ENCODE measurements at places on chromosomes 2 and 18.

GRCh38 chr2:72148003-72148836, 558 bp upstream of the CYP26B1 start:
- peak; percentile 32 for DNase-seq

DNA sequence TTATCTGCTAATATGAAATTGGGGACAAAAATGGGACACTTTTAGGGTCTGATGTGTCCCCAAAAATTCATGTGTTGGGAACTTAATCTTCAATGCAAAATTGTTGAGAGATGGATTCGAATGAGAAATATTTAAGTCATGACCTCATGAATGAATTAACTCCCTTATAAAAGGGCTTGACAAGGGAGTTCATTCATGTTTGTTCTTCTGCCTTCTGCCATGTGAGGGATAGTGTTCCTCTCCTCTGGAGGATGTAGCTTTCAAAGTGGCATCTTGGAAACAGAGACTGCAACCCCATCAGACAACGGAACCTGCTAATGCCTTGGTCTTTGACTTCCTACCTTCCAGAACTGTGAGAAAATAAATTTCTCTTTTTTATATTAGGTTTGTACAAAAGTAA, 89.2 kb upstream of the LINC00305 start:
- DNase-seq: no peak

DNA sequence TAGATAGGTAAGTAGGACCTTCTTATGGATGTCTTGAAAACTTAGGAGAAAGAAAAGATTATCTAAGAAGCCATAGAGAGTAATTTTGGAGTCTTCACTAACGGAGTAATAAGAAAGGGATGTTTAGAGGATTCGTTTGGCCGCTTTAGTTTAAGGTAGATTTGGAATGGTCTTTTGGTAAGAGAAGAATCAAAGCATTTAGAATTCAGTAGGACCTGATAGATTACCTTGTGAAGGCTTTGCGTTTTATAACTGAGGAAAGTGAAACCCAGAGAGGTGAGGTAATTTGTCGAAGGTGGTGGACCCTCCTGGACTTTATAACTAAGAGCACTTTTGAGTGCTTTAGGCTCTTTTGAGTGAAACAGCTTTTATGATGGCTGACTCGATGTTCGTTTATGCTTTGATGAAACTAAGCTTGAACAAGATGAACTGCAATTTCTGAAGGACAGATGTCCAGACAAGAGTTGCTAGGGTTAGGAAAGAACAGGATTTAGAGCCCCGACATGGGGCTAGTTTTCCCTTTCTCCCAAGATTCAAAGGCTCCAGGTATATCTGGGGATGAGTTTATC, 1.3 kb downstream of the MYL12B start:
- no peak for DNase-seq

DNA sequence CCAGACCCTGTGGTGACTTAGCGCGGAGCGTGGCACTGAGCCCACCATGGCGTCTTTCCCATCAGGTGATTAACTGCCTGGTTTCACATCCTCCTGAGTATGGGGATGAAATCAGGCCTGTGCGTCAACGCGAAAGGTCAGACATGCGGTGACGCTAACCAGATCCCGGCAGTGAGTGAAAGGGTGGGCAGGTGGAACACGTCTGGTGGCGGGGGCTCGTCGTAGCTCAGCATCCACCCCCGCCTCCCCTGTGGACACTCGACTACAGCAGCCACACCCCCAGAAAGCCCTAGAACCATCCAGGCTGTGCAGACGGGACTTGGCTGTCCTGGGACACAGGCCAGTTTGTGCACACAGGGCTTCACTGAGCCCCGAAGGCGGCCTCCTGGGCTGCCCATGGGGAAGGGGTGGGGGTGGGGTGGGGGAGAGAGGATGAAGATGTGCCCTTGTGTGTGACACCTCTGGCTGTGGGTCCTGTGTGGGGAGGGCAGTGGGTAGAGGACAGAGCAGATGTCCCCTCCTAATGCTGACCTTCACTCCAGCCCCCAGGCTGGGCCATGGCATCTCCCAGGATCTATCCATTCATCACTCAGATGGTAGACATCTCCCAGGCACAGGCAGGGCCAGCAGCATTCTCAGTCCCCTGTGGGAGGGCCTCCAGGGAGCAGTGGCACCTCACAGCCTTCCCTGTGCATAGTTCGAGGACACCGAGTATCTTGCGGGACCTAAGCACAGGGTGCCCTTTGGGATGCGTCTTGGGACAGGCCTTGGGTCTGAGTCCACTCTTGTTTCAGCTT, 27.5 kb downstream of the RAMP1 start:
- no peak for DNase-seq

GRCh38 chr18:80169607-80170006, 60.5 kb downstream of the ADNP2 start:
- no peak for DNase-seq

DNA sequence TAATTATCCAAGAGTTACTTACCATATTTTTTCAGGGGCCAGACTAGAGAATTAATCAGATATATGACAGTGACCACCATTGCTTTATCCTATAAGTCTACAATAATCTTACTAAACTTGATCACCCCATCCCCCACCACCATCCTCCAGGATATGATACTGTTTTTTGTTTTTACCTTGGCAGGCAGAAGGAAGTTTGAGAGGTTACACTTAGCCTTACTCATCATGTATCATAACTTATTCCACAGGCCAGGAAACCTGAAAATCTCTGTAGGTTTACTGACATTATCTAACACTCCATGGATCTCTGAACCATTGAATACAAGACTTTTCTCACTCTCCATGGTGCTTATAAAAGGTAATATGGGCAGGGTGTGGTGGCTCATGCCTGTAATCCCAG, 602.7 kb downstream of the KCNJ3 start:
- no peak for DNase-seq

- no peak for DNase-seq
Observed at GRCh38 chr2:41197781-41198180, 745.9 kb upstream of the SLC8A1 start.

GRCh38 chr2:174035981-174036742, 71.0 kb upstream of the SP3 start:
- DNase-seq: no peak

DNA sequence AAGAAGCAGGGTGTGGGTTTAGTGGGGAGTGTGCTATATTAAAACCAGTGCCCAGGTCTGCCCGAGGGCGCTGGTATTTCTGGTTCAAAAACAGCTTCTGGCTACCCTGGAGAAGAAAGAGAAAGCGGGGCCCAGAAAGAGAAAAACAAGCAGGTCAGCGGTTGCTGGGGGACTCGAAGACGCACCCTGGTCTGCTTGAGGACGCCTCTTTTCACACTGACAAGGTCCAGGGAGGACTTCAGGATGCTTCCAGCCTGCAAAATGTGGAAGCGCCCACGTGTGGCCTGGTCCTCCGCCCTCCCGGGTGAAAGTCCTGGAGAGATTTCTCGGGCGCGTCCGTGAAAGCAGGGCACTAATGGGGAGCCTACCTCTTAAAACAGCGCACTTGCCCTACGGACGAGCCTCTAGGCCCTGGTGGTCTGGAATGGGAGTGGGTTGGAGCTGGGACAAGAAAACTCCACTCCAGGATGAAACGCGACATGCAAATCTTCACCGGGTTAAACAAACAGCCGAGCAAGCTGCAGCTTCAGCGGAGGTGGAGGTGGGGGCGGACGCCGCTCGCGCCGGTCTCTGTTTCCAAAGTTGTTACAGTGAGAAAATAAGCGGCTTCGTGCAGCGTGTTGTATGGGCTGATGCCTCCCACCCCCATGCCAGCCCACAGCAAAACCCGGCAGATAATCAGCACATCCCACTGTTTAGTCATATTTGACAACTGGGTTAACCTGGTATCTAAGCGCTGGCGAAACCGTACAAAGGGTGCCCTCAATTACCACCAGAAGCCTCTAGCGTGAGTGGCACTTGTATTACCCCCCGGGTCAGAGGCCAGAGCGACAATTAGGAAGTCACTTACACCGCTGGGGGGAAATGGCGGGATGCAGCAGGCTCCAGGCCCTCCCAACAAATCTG, 1.1 kb upstream of the SP9 start:
- DNase-seq: no peak

GRCh38 chr18:52046842-52047241, 293.2 kb upstream of the DCC start:
- DNase-seq: no peak

- no peak for DNase-seq
Observed at GRCh38 chr2:8343031-8343430, 338.8 kb upstream of the ID2 start.

GRCh38 chr2:69805887-69806286, 23.6 kb upstream of the GMCL1 start:
- DNase-seq: no peak

DNA sequence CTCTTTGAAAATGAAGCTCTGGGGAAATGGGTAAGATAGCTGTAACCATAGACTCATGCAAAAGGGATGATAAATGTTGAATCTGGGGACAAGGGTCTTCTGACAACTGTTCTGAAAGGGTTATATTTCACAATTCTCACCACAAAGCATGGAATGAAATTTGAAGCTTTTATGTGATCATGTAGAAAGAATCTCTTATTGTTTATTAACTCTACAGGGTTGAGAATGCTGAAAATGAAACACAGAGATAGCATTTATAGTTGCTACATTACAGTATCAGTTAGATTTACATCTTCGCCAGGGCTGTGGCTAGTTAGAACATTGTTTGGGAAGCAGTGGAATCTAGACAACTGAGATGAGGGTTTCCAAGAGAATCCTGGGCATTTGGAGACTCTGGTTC, 97.4 kb upstream of the LHCGR start:
- DNase-seq: no peak

- no peak for DNase-seq
Observed at GRCh38 chr2:133644846-133645245, 76.6 kb upstream of the NCKAP5 start.

DNA sequence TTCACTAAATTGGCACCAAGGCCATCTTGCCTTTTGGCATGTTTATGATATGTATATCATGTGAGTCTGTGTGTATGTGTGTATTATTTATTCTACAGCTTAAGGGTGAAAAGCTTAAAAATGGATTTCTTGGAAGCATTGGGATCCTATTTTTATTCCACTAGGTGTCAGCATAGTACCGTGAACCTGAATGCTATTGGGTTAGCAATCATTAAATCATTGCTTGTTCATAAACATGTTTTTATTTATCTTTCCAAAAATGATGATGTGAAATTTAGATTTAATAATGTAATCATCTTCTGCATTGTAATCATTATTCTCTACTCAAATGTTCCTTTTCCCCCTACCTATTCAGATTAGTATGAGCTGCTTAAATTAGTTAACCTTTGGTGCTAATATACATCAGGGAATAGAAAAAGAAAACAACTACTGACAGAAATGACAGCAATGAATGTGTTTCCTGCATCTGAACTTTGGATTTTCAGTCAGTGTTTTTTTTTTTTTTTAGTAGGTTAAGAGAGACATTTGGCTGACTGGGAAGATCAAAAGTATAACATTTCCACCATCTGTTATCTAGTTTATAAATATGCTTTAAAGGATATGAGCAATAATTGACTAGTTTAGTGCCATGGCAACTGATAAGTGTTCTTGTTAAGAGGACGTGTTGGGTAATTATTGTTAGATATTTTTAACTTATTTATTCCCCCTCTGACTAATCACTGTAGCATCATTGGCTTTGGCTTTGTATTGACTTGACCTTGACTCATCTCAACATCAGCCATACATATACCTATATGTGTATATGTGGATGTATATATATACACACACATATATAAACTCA, 14.1 kb upstream of the ZSWIM2 start:
- DNase-seq: peak; percentile 25

DNA sequence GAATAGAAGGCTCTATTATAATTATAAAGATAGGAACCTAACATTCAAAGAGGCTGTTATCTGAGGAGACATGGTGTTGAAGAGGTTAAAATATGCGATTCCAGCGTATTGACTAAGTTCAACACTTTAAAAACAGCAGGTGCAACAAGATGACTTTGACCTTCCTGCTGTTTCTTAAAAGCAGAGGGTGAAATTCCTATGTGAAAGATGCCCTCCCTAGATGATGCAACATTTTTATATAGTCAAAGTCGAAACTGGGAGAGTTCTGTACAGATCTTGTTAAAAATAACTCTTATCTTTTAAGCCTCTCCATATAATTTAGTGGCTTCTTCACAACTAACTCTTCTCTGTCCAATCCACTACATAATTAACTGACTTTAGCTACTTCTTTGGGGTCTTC, 4.4 kb upstream of the ACKR3 start:
- no peak for DNase-seq

GRCh38 chr2:170235860-170236679, 58.1 kb downstream of the MYO3B start:
- peak; percentile 66 for DNase-seq

DNA sequence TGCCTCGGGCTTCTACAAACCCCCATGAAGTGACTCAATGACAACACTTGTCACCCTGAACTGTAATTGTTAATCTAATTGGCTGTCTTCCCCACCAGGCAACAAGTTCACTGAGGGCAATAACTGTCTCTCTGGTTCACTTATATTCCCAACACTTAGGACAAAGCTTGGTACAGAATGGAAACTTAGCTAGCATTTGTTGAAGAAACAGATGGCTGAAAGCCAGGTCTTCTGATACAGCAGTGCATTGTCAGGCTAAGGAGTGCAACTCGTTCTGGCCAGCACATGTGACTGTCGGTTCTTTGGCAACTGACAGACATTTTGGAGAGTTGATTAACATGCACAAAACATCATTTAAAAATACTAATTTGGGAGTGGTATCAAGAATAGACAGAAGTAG, 14.6 kb upstream of the DNAJC27 start:
- no peak for DNase-seq

DNA sequence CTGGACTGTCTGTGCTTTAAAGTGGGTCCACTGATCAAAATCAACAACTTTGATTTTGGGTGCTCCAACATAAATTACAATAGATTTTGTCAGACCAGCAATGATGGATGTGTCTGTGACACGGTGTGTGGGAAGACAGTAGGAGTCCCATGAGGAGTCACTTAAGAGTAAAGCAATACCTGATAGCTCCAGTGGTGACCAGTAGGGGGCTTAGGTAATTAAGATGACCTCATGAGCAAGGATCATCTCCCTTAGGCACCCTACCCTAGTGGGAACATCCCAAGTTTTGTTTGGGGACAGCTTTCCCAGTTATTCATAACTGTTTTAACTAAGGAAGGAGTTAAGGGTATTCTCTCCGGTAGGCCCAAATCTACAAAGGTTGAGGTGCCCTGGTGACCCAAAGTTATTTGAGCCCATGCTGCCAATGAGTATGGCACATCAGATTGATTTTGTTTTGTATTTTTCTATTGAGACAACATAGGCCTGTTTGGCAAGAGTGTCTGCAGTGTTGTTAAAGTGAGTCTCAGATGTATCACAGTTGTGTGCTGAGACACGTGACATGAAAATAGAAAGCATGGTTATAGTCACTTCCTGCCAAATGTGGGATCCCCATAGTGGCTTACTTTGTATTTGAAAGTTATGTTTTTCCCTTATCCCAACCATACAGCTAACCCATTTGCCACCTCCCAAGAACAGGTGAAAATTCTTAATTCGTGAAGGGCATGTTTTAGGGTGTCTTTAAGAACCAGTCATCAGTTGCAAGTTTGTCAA, 1337.6 kb upstream of the SLC39A10 start:
- DNase-seq: peak; percentile 13

DNA sequence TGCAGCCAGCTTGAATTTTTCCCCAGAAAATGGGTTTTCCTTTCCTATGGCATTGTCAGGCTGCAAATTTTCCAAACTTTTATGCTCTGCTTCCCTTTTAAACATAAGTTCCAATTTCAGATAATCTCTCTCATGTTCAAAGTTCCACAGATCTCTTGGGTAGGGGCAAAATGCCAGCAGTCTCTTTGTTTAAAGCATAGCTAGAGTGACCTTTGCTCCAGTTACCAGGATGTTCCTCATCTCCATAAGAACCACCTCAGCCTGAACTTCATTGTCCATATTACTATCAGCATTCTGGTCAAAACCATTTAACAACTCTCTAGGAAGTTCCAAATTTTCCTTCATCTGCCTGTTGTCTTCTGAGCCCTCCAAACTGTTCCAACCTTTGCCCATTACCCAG, 68.3 kb downstream of the SGPP2 start:
- no peak for DNase-seq

Measured in HEK293T (cell line).